ENCODE measurements at places on chromosomes 1 and 21.

DNA sequence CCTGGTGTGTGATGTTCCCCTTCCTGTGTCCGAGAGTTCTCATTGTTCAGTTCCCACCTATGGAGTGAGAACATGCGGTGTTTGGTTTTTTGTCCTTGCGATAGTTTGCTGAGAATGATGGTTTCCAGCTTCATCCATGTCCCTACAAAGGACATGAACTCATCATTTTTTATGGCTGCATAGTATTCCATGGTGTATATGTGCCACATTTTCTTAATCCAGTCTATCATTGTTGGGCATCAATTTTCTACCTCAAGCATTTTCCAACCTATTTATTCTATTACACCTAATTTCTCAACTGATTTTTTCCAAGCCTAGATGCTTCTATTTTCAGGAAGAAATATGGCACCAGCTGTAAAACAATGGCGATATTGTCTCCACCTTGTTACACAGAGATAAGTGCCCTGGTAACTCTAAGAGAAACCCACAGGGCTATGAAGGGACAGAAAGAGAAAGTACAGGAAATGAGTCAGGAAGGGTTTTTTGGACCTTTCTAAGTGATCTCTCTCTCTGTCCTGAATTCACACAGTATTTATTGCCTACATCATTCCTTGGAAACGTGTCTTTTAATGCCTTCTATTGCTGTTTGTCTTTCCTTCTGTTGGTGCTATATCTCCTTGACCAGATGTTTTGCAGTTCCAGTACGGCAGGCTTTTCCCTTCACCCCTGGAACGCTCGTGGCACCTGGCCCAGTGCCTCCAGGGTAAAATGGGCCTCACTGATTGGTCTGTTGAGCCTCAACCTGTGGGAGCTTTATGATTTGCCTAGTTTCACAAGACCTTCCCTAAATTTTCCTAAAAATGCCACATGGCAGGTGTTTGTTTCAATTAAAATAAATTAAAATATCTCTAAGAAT lies 14.6 kb upstream of the JAK1 start:
- DNase-seq: no peak

GRCh38 chr1:234270093-234270492 lies 103.2 kb upstream of the COA6 start:
- DNase-seq: no peak

DNA sequence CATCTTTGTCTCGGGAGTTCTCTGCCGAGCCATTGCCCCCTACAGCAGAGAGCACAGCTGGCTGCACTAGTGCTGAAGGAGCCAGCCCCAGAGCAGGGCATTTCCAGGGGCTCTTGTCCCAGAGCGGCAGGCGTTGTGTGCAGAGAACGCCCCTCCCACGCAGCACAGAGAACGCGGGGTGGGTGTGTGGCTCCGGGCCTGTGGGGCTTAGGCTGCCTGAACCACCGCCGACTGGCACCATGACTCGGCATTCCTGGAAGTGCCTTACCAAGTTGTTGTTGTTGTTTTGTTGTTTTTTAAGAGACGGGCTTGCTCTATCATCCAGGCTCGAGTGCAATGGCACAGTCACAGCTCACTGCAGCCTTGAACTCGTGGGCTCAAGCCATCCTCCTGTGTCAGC lies 15.8 kb upstream of the DIP2A start:
- no peak for DNase-seq

GRCh38 chr21:45019887-45020537 lies 54.4 kb upstream of the ADARB1 start:
- DNase-seq: no peak

DNA sequence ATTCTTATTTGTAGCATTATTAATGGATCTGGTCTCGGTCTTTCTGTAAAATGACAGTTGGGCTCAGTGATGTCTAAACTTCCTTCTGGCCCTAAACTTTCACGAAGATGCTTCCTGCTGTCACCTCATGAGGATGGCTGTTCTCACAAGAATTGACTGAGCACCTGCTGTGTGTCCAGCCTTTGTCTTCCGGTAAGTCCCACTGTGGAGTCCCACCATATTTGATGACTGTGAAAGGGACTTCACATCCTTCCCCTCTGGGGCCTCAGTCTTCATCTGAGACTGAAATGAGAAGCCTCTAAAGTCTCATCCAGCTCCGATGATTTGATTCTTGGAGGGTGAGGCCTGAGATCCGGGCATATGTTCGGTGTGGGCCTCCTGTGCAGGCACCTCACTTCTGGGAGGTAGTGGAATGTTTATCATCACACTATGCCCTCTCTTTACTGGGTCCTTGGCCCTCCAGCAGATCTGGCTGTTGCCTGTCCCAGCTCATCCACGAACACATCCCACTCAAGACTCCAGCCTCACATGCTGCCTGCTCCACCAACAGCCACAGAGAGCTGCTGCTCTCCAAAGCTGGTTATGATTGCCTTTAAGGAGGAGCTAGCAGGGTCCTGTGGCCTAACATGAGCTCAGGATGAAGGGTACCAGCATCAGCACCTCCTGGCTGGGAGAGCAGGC lies 95.8 kb downstream of the KCNN3 start:
- no peak for DNase-seq

GRCh38 chr1:19009882-19010321 lies 53.4 kb upstream of the IFFO2 start:
- DNase-seq: no peak

DNA sequence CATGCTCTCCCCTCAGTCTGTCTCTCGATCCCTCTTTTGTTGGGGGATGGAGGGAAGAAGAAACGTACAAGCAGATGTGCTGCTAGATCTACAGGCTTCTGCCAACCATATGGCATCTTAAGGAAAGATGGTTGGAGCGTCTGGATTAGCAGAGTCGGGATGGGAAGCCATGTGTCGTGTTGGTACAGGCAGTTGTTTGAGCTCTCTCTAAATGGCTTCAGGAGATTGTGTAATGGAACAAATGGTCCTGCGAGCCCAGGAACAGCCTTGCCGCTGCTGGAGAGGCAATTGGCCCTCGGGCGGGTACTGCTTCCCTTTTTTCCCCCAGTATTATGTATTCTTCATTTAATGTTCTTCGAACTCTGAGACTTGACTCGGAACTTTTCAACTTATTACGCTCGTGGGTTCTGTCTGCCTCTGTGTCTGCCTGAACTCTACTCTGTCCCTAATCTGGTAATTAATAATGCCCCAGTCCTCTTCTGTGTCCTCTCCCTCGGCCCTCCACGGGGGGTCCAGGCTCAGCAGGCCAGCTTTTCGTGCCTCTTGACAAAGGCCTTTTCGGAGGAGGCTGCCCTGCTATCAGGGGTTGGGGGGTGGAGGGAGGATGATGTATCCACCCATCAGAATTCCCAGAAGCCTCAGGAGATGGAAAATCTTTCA lies 215.3 kb downstream of the SDCCAG8 start:
- DNase-seq: no peak

DNA sequence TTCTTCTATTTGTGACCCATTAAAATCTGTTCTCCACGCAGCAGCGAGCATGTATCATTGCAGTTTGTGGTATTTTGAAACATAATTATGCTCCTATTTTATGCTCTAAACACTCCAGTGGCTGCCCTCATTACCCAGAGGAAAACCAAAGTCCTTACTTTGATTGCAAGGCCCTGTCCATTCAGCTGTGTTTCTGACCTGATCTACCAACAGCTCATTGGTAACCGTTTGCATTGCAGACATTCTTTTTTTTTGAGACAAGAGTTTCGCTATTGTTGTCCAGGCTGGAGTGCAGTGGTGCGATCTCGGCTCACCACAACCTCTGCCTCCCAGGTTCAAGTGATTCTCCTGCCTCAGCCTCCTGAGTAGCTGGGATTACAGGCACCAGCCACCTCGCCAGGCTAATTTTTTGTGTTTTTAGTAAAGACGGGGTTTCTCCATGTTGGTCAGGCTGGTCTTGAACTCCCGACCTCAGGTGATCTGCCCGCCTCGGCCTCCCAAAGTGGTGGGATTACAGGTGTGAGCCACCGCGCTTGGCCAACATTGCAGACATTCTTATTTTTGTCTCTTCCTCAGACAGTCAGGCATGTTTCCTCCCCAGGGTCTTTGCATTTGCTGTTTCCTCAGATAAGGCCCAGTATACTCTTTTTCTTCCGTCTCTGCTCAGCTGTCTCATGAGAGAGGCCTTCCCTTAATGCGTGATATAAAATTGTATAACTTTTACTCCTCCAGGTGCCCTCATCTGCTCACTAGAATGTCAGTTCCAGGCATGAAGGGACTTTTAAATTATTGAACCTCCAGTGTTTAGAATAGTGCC lies 32.5 kb downstream of the THRAP3 start:
- no peak for DNase-seq

- DNase-seq: no peak
These were observed 10.7 kb downstream of the RNU5D-1 start for GRCh38 chr1:44720281-44720680.

- DNase-seq: no peak
These were observed 3.7 kb downstream of the CEP350 start for GRCh38 chr1:179958359-179958758.

DNA sequence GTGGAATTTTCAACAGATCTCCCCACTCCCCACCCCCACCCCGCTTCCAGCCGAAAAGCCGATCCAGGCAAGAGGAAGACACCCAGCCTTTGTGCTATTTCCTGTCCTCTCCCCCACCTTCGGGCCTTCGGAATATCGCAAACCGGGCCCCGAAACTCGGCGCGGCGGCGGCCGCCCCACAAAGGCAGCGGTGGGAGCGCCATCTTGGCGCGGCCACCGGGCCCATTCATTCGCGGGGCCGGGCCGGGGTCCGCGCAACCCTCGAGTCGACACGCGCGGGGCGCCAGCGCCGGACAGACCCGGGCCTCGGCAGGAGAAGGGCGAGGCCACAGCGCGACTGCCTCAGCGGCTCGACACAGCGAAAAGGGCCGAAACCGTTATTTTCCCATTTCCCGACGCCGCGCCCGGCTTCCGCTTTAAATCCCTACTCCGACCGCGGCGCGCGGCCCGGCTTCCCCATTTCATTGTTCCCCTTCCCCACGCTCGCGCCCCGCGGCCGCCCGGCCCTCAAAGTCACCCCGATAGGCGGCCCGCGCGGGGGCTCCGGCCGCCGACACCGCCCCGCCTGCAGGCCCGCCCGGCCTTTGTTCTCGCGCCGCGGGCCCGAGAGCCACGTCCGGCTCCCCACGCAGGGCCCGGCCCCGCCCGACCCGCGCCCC lies 911 bp downstream of the GNB1 start:
- peak; percentile 73 for DNase-seq

DNA sequence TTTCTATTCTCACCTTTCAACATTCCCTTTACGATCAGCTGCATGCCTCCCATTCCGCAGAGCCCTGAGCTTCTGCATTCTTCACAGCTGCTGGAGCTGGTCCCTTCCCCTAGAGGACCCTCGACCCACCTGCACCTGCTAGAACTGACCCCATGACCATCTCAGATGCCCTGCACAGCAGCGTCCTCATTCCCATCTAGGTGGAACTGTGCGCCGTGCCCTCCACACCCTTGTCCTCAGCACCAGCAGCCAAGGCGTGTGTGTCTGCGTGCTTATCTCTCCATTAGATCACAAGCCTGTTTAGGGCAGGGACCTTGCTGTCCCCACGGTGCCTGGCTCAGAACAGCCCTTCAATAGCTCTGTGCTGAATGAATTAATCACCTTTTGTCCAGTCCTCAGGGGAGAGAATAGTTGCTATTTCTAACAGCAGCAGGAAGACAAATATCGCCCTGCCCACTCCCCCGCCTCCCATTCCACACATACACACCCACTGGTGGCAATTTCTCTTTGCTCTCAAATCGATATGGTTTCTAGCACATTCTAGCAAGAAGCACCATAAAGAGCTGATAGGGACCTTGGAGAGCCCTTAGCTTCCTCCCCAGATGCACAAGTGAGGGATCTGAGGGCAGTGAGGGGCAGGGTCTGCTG lies 61.7 kb downstream of the KCNN3 start:
- no peak for DNase-seq

- no peak for DNase-seq
These were observed 49.8 kb downstream of the HLCS start for GRCh38 chr21:36916718-36917117.

DNA sequence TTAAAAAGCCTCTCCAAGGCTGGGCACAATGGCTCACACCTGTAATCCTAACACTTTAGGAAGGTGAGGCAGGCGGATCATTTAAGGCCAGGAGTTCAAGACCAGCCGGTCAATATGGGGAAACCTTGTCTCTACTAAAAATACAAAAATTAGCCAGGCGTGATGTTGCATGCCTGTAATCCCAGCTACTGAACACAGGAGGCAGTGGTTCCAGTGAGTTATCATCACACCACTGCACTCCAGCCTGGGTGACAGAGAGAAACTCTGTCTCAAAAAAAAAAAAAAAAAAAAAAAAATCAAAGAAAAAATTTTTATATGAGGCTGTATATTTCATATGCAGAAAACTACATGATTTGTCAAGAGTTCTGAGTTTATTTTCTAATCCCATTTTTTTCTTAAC lies 1107.1 kb upstream of the TMPRSS15 start:
- no peak for DNase-seq

DNA sequence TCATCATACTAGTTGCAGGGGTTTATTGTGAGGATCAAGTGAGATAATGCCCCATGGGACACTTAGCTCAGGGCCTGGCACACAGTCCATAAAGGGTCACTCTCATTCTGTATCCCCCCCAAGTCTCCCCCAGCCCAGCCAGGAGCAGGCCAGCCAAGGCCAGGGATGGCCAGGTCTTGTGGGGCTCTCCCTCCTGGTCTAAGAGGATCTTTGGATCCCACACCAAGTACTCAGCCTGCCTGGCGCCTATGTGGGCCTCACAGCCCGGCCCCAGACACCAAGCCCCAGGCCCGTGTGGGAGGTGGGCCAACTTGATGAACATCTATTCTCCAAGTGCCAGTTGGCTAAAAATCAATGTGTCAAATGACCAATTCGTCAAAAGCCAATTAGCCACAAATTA lies 117.8 kb downstream of the GLIS1 start:
- DNase-seq: no peak

GRCh38 chr1:247111700-247112478 lies 7.7 kb upstream of the ZNF669 start:
- no peak for DNase-seq

DNA sequence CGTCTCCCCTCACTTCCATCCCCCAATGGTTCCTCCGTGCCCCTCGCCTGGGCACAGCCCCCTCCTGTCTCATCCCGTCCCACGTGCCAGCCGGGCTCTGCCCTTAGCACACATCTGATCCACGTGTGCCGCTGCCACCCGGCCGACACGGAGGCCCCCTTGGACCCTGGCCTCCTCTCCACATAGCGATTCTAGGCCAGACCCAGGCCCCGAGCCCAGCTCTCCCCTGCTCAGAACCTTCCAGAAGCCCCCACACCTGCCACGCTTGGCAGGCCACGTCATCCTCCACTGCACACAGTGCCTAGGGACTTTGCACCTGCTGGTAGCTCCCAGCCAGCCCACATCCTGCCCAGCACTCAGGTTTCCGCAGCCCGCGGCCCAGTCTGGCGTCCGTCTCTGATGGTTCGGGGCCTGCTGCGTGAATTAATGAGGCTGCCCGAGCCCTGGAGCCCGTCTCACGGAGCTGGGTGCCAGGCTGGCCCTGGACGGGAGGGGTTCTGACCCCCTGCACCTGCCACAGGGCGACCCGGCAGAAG lies 20.1 kb downstream of the PLCH2 start:
- DNase-seq: no peak

- DNase-seq: no peak
These were observed 1072.2 kb downstream of the BRINP3 start for GRCh38 chr1:189405419-189405818.

- no peak for DNase-seq
These were observed 36.4 kb downstream of the KYAT3 start for GRCh38 chr1:88956003-88956402.

GRCh38 chr1:157113106-157113505 lies 13.5 kb upstream of the ETV3L start:
- DNase-seq: no peak
